Tongue (tissue), 3 donors: ENCODE measurements at places on chromosomes 2 and 18.
A peak's percentile ranks its signal among the peaks of the same experiment; 100 is the strongest.

- peak; percentile 86 for DNase-seq
Observed at GRCh38 chr2:237421542-237422116, 7.7 kb upstream of the COL6A3 start.

GRCh38 chr2:140641163-140641562, 1489.7 kb downstream of the LRP1B start:
- DNase-seq: no peak

- no peak for DNase-seq
Observed at GRCh38 chr2:232525199-232525598, 761 bp upstream of the CHRND start.

DNA sequence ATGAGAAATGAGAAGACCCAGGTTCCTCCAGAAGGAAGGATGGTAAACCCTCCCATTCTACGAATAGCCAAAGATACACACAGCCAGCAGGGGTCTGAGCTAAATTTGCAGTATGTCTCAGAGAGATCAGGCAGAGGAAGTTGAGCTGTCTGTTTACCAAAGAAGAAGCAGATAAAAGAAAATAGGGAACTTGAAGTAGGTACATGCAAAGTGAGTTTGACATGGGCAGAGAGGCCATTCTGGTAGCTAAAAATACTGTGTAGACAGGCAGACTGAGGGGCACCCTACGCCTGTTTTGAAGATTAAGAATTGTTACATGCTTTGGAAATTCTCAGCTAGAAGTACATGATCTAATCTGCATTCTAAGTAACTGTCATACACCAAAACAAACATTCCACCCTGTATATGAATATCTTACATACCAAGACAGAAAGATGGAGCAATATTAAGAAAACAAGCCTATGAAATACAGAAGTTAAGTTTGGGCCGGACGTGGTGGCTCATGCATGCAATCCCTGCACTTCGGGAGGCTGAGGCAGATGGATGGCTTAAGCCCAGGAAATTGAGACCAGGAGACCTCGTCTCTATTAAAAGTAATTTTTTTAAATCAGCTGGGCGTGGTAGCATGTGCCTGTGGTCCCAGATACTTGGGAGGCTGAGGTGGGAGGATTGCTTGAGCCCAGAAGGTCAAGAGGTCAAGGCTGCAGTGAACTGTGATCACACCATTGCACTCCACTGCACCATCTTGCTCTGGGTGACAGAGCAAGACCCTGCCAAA, 157.9 kb downstream of the ANKRD44 start:
- peak; percentile 19 for DNase-seq

DNA sequence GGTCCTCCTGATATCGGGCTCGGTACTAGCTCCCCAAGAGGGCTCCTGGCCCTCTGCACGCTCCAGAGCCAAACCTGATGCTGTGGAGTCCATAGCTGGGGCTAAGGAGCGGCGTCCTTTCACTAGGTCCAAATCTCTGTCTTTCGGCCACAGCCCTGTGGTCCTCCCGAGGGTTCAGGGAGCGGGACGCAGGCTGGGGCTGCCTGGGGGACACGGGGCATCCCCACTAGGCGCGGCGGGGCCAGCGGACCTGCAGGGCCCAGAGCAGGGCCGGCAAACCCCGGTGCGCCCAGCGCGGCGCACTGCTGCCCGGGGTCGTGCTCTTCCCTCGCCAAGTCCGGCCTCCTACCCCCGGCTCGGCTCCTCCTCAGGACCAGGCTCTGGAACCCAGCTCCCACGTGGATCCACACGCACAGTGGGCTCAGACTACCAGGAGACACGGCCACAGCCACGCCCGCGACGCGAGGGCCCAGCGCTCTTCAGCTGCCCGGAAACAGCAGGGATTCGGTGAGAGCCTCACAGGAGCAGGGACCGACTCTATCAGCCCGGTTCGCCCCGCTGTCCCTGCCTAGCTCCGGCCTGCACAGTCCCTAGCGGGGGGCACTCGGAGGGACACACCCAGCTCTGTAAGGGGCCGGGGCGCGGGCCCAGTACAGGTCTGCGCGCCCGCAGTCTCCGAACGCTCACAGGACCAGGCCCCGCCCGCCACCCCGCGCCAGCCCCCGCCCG, 593 bp downstream of the ZNF514 start:
- peak; percentile 59 for DNase-seq

- DNase-seq: peak; percentile 55
Observed at GRCh38 chr18:76981396-76981968, 151.1 kb downstream of the MBP start.

DNA sequence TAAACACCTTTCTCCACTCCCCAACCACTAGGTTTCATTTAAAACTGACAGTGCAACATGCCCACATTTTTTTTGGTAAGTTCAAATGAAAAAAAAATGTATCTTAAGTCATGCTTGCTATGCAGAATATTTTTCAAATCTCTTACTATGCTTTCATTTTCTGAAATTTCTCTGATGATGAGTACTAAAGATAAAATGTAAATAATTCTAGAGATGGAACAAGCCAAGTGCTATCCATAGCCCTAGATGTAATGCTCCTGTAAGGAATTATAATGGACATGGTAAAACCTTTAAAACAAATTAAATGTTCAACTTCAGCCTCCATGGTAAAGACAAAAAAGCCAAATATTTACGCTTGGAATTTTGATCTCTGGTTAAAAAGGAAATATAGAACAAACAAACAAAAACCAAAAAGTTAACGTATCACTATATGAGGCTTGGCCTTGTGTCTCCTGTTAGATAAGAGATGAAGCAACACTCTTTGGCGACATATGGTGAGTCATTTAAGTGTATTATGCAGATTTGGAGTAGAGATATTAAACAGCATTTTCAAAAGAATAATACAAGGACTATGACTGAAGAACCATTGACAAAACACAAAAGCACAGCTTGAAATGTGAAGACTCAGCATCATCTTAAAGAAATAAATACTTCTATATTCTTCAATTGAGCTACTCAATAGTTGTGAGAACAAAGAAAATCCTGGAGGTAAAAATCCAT, 392.0 kb upstream of the LYPD1 start:
- no peak for DNase-seq

DNA sequence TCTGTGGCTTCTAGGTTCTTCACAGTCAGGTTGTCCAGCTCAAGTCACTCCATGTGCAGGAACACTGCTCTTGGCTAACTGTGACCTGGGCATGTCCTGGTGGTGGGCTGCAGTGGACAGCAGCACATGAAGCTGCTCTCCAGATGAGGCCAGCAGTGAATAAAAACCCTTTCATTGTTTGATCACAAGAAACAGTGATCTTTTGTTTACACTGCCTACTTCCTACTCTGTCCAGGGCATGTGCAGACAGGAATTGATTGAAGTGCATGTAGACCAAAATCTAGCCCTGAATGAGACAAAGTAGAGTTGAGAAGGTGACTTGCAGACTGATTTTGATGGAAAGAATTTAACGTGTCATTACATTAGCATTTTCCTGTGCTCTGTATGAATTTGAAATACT, 34.9 kb downstream of the BCL2L11 start:
- DNase-seq: no peak

DNA sequence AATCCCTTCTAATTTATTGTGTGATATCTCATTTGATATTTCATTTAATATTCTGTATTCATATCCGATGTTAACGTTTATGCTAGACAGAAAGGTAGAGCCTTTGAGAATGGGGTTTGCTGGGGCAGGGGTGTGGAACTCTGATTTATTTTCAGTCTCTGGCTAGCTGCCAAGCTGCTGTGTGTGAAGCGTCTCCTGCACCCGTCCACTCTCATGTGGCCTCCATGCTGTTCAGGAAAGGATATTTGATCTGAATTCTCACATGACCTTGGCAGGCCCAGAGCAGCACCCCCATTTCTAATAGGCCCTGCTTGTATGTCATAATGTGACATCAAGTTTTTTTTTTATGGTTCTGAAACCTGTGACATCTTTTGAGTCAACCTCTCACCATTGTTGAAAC, 1.6 kb downstream of the IL1R1 start:
- peak; percentile 51 for DNase-seq

DNA sequence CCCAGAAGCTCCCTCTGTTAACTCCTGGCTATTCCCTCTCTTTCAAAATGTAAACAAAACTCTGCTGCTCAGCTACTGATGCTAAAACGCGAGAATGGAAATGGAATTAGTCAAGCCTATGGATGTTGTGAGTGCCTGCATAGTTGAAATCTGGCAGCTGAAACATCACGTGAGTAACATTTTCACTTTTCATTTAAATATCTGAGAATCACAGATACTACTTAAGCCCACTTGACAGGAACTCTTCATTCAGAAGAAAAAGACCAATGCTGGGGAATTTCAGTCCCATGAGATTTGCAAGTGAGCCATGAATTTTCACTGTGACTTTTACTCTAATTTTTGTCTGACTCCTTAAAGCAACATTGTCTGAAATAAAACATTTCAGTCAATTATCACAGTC, 215.3 kb upstream of the SESTD1 start:
- DNase-seq: peak; percentile 6

- no peak for DNase-seq
Observed at GRCh38 chr2:189866296-189866695, 82.0 kb downstream of the PMS1 start.

GRCh38 chr2:112658301-112658700, 12.6 kb downstream of the SLC20A1 start:
- DNase-seq: no peak

- DNase-seq: no peak
Observed at GRCh38 chr2:12083081-12083581, 336.7 kb downstream of the LPIN1 start.

GRCh38 chr18:33275843-33276242, 164.7 kb downstream of the CCDC178 start:
- no peak for DNase-seq

DNA sequence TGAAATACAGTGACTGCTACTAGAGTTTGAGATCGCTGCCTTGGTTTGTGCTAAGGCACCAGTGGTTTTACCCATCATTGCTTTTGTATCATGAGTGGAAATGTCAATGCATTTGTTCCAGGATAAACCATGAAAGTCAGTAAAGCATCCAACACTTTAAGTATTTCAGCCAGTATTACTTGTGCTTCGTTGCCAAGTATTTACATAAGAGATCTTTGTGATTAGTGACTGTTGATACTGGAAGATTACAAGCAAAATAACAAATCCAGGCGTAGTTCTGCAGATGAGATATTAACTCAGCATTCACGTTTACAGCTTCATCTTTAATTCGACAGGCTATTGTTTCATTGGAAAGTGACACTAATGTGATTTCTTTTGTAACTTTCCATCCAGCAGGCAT, 90.3 kb upstream of the B3GNT7 start:
- no peak for DNase-seq
